ENCODE measurements at places on chromosomes 1 and 21.

GRCh38 chr1:155026588-155026987, 7.0 kb downstream of the DCST2 start:
- DNase-seq = no peak

GRCh38 chr1:226487921-226488320, 60.6 kb upstream of the STUM start:
- no peak for DNase-seq

- no peak for DNase-seq
Observed at GRCh38 chr1:68320349-68320748, 88.0 kb upstream of the WLS start.

DNA sequence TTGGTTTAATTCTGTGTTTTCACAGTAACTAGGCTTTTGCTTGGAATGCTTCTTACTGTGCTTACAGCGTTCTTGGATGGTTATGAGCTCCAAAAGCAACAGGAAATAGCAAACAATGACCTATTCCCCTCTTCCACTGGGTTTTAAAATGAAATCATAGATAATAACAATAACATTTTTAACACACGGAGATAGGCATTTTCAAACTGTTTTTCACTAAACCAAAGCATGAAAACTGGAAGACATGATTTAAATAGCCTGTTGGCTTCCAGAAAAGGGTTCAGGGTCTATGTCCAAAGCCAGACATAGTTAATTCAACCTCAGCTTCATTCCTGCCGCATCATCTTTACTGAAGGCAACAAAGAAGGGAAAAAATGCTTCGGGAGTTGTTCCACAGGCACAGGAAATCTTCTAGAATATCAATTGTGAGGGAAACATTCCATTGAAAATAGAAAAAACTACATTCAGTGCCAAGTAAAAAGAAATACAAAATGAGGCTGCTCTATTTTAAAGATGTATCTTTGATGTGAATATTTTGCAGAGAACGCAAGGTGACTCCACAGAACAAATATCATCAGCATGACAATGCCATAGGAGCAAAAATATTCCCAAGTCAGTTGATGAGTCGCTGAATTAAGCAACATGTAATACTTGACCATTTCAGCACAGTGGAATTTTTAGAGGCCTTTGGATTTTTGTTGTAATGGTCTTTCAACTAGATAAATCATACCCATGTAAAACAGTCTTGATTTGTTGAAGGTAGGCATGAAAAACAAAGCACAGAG, 80.7 kb downstream of the NID1 start:
- peak; percentile 73 for DNase-seq

GRCh38 chr1:234231061-234231892, 142.0 kb upstream of the COA6 start:
- no peak for DNase-seq

GRCh38 chr1:94873520-94874351, 53.2 kb downstream of the CNN3 start:
- DNase-seq = peak; percentile 39

DNA sequence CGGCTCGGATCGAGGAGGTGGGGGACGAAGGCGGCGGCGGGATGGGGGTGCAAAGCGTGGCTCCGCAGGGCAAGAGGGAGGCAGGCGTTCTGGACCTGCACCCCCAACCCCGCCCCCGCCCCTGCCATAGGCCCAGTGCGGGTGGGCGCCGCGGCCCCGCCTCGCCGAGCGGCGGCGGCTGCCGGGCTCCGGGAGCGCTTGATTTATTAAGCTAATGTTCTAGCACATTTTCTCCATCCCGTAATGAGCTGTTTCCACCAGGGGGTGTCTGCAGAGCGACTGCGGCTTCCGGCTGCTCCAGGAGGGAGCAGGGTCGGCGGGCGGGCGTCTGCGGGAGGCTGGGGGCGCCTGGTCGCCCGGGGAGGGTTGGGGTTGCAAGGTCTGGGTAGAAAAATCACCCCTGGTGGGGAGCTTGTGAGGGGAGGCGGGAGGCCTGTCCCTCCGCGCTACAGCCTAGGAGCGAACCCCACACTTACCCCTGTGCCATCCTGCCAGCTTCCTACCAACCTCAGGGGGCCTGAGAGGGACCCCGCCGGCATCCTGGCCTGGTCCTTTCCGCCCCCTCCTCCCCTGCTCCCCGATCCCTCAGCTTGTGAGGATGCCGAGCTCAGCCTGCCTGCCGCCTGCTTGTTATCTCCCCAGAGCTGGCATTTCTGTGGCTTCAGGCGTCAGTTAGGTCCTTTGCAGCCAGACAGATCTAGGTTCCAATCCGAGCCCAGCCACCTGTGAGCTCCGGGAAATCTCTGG, 48.5 kb upstream of the ACOT11 start:
- DNase-seq = peak; percentile 79
